ENCODE measurements at places on chromosomes 16 and 17.

GRCh38 chr16:56936491-56936890 is 4.5 kb downstream of the HERPUD1 start:
- no peak for DNase-seq

- DNase-seq = no peak
These were observed 19.2 kb downstream of the RNF213 start for GRCh38 chr17:80279895-80280294.

DNA sequence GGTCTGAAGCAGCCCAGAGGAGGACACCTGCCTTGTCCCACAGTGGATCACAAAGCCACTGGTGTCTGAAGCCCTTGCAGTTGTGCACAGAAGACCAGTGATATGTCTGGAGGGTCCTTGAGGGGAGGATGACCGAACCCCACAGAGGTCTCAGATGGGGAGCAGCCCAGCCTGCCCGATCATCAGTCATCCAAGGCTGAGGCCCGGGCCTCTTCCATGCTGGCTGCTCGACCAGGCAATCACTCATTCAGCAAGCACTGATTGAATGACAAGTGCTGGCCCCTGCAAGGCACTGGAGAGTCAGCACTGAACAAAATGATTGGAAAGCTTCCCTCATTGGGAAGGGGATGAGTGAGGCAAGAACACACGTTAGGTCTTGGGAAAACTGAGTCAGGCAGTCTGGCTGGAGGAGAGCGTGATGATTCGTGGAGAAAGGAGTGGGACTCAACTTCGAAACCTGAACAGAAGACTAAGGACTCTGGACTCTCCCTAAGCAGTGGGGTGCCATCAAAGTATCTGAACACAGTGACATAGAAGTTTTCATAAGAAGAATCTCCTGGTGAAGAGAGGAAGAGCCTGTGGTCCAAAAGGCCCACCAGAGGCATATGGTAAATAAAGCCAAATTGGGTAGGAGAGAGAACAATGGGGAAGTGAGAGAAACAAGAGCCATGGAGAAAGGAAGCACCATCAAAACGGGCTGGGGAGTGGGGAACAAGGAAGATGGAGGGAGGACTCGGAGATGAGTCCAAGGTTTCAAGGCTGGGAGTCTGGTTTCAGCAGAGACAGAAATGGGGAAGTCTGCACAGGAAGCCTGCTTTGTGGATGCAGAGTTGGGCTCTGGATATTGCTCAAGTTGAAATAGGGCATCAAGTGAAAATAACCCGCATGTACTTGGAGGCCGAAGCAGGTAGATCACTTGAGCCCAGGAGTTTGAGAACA is 10.2 kb downstream of the PIK3R5 start:
- DNase-seq = no peak

- DNase-seq = no peak
These were observed 14.9 kb downstream of the YPEL2 start for GRCh38 chr17:59346341-59346740.

GRCh38 chr16:19559242-19559910 is 3.9 kb downstream of the VPS35L start:
- DNase-seq = no peak

GRCh38 chr17:67481808-67482207 is 104.7 kb downstream of the PITPNC1 start:
- DNase-seq = no peak

- DNase-seq = no peak
These were observed 10.3 kb downstream of the HIC1 start for GRCh38 chr17:2064980-2065785.

- DNase-seq = no peak
These were observed 780.5 kb upstream of the GOT2 start for GRCh38 chr16:59514651-59515050.

GRCh38 chr16:17432901-17433576 is 37.7 kb downstream of the XYLT1 start:
- DNase-seq = no peak

- no peak for DNase-seq
These were observed 36.8 kb downstream of the MSI2 start for GRCh38 chr17:57293077-57293476.

- no peak for DNase-seq
These were observed 43.9 kb downstream of the MEAK7 start for GRCh38 chr16:84460406-84461028.

DNA sequence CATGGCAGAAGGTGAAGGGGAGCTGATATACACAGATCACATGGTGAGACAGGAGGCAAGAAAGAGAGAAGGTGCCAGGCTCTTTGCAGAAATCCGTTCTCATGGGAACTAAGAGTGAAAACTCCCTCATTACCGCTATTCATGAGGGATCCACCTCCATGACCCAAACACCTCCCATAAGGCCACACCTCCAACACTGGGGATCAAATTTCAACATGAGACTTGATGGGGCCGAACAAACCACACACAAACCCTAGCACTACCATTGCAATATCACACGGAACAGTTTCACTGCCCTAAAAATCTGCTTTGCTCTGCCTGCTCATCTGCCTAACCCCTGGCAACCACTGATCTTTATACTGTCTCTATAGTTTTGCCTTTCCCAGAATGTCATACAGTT is 34.8 kb downstream of the C17orf67 start:
- DNase-seq = no peak

GRCh38 chr17:38676706-38677504 is 2.1 kb upstream of the EPOP start:
- peak; percentile 76 for DNase-seq

DNA sequence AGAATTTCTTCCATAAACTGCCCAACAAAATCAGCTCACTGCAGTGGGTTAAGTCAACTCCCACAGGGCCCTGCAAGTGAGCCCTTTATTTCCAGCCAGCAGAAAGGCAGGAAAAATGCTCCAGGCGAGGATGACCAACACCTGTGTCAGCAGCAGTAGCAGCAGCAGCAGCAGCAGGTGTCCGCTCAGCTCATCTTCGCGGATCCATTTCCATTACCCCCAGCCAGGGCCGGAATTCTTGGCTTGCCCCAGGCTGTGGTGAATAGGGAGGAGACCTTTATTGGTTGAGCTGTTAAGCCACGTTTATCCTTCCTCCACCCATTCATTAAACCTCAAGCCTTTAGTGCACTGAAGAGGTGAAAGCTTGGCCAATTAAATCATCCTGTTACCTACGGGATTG is 46.2 kb downstream of the MARCHF10 start:
- DNase-seq = no peak

DNA sequence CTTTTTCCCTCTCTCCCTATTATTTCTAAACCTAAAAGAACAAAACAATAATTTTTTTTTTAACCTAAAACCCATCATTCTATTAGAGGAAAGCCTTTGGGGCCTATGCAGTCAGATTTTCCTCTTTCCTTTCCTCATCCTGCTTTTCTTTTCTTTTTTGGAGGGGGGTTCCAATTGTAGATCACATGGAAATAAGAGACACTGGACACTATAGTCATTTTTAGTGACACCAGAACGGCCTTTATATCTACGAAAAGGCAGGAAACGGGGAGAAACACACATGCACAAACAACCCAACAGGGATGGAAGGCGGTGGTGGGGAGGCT is 5.1 kb upstream of the ZFHX3 start:
- no peak for DNase-seq

DNA sequence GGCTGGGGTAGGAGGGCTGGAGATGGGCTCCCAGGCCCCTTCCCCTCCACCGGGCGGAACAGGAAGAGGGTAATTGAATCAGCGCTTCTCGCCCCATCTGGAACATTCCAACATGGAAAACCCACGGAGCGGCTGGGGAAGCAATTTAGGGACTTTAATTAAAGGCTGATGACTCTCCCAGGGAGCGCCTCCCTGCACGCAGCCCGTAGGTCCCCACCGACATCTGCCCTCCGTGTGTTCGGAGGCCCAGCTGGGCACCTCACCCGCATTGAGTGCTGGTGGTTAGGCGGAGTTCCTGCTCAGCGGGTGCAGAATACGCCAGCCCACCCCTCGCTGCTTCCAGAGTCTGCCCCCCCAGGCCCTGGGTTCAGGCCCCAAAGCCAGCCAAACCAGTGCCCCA is 10.0 kb downstream of the HS3ST6 start:
- no peak for DNase-seq

- no peak for DNase-seq
These were observed 93.5 kb upstream of the HSBP1 start for GRCh38 chr16:83714286-83714685.

DNA sequence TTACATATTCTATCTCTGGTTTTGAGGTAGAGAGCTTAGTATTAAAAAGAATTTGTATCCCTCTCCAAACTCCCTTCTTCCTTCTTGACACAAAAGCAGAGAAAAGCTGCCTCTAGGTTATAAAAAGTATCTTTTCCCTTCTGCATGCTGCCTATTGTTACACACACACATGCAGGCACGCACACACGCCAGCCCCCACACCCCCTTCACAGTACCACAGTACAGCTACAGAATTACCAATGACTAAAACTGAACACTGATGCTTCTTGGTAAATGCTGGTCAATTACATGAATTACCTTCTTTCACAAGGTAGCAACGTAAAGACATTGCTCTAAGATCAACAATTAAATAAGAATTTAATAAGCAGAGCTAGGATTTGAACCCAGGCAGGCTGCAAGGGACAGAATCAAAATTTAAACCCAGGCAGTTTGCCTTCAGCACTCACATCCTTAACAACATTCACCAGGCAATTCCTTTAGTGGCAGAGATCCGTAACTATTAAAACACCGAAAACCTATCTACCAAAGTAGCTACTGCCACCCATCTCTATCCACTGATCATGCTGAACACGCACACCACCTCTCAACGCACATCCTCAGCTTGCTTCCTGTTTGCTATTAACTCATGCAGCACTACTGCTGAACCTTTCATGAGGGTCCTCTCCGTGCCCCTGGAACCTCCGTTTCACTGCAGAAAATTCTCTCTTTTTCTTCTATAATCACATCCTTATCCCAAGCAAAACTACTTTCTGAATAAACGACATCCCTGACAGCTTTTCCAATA is 37.8 kb downstream of the YWHAE start:
- DNase-seq = no peak

GRCh38 chr17:39517224-39517623 is 55.9 kb downstream of the CDK12 start:
- no peak for DNase-seq

- DNase-seq = no peak
These were observed 251.2 kb downstream of the PARN start for GRCh38 chr16:14378689-14379467.

DNA sequence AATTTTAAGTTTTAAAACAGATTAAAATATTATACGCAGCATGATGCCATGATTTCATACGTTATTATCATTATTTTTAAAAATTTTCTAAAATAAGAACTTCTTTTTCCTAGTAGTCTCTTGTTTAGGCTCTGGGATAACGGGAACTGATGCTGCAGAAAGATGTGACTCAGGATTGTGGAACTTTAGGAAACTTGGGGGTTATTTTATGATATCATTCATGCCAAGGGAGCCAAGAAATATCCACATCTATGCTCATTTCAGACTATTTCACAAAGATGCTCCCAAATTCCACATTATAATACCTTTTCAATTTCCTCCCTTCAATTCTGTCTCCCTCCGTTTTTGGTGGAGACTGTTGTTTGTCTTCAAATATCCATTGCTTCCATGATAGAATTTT is 236.4 kb downstream of the HS3ST3A1 start:
- DNase-seq = no peak

Data from D721Med (cell line).